Caco-2 (cell line): ENCODE measurements at places on chromosomes 2 and 18. TPM values are rescaled to one million over a fixed set of nuclear protein-coding genes. Genes with fewer than 3 reads are reported as not detected.

GRCh38 chr2:11260979-11261378 is 83.5 kb downstream of the ROCK2 start:
- no peaks in the 10 kb centered on the region for H3K27me3 ChIP-seq
- H3K27ac ChIP-seq = no peak overlapping the region
- no peaks in the 10 kb centered on the region for H3K4me1 ChIP-seq
- DNase-seq = no peak
- no peak overlapping the region for H3K4me3 ChIP-seq

ASIC4 gene
- total RNA-seq = 0.16 and 0.19 TPM in 2 replicates

DNA sequence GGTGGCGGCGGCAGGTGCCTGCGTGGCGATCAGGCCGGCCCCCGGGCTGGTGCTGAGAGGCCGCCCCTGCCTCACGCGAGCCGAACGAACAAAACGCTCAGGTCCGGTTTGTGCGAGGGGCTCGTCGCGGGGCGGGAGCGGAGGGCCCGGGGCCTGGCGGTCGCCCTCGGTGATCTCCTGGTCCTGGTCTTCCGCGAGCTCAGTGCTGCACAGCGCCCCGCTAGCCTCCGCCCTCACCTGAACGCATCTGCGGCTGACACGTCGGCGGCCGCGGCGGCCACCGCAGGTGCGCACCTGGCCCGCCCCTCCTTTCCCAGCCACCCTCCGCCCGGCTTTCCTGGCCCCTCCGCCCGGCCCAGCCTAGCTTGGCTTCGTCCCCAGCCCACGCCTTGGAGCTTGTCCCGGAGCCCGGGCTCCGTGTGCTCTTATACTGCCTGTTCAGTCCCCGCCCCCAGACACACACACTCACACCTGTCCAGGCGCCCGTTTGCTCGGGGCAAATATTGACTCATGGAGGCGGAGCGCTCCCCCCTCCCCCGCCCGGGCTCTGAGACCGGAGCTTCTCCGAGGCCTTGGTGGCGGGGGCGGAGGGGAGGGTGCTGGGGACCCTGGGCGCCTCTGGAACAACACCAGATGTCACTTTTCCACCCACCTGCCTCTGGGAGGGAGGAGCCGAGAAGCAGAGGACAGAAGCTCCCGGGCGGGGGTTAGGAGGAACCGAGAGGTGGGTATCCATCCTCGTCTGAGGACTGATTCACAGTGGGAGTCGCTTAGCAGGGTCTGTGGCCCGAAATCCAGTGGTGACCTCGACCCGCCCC is 8.6 kb upstream of the CRYBA2 start:
- H3K27me3 ChIP-seq = no peaks in the 10 kb centered on the region
- peaks cover 25% of the 10 kb centered on the region for H3K4me1 ChIP-seq
- no peaks in the 10 kb centered on the region for H3K36me3 ChIP-seq
- peak overlapping the region; percentile 67 for H3K4me3 ChIP-seq
- DNase-seq = peak; percentile 89

GCG gene
- total RNA-seq = not detected in 2 replicates

RPRM gene
- not detected in 2 replicates for total RNA-seq

DNA sequence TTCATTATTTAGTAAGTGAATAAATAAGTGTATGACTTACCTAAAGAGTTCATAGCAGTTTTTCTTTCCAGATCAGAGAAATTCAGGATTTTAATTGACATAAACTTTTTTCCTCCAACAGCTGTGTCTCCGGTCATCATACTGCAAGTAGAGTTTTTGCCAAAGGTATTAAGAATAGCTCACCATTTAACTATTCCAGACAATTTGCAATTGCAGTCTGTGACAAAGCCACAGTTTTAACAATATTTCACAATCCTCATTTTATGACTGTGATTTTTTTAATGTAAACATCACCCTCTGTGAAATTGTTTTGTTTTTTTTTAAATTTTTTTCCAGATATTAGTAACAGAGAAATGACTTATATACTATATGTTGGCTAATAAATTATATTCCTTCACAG is 199.1 kb downstream of the TRIB2 start:
- no peak overlapping the region for H3K27ac ChIP-seq
- H3K27me3 ChIP-seq = no peaks in the 10 kb centered on the region
- no peaks in the 10 kb centered on the region for H3K36me3 ChIP-seq
- peaks cover 9% of the 10 kb centered on the region for H3K4me1 ChIP-seq
- no peak for DNase-seq
- no peak overlapping the region for H3K4me3 ChIP-seq

UGT1A6 gene
- 29.2 and 33.9 TPM in 2 replicates for total RNA-seq

GRCh38 chr18:36141576-36141975 is 11.9 kb downstream of the ELP2 start:
- H3K27me3 ChIP-seq = no peaks in the 10 kb centered on the region
- no peak overlapping the region for H3K4me3 ChIP-seq
- no peak for DNase-seq
- no peak overlapping the region for H3K27ac ChIP-seq
- no peaks in the 10 kb centered on the region for H3K4me1 ChIP-seq

CREG2 gene
- total RNA-seq = 119 and 120 TPM in 2 replicates

GRCh38 chr2:160073284-160073888 is 11.0 kb upstream of the PLA2R1 start:
- H3K36me3 ChIP-seq = no peaks in the 10 kb centered on the region
- no peak overlapping the region for H3K4me3 ChIP-seq
- peaks cover 3% of the 10 kb centered on the region; the same call in 1 of the 2 replicates for H3K4me1 ChIP-seq
- DNase-seq = no peak
- no peaks in the 10 kb centered on the region for H3K27me3 ChIP-seq
- H3K27ac ChIP-seq = no peak overlapping the region

IL1B gene
- total RNA-seq = 0.18 TPM in 1 of 2 replicates, not detected in the other

DNA sequence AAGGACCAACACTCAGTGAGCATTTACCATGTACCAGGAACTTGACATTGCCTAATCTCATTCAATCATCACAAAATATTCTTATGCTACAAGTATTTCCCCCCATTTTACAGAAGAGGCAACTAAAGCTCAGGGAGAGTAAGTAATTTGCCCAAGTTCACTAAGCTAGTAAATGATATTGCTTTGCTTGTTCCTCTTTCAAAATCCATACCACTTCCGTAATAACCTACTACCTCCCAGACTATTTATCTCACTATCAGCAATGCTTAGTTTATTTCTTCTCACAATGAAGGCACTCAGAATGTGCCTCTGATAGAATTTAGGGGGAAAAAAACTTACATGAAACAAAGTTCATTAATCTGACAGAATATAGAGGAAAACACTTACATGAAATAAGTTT is 1070.9 kb upstream of the FANCL start:
- H3K27me3 ChIP-seq = no peaks in the 10 kb centered on the region; the same call in 1 of the 2 replicates
- no peak for DNase-seq
- H3K4me1 ChIP-seq = no peaks in the 10 kb centered on the region
- H3K27ac ChIP-seq = no peak overlapping the region
- no peak overlapping the region for H3K4me3 ChIP-seq

DNA sequence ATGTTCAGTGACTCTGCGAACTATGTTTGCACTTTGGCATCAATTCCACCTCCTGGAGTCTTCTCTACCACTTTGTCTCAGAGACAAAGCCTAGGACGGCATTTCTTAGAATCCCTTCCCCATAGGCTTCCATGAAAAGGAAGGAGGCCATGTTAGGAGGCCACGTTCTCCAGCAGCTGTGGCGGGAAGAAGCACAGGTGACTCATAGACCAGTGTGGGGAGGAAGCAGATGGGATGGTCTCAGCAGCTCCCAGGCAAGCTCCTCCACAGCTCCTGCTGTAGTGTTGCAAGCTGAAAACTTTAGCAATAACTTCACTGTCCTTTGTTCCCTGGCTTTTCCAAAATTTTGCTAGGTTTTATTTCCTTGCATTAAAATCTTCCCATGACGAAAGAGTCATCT is 781.3 kb upstream of the ID2 start:
- H3K4me3 ChIP-seq = no peak overlapping the region
- no peaks in the 10 kb centered on the region for H3K36me3 ChIP-seq
- no peak for DNase-seq
- H3K27me3 ChIP-seq = no peaks in the 10 kb centered on the region
- no peak overlapping the region for H3K27ac ChIP-seq

DNA sequence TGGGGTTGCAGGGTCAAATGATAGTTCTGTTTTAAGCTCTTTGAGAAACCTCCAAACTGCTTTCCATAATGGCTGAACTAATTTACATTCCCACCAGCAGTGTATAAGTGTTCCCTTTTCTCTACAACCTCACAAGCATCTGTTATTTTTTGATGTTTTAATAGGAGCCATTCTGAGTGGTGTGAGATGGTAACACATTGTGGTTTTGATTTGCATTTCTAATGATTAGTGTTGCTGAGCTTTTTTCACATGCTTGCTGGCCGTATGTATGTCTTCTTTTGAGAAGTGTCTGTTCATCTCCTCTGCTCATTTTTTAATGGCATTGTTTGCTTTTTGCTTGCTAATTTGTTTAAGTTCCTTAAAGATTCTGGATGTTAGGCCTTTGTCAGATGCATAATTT is 107.7 kb downstream of the PDE11A start:
- no peaks in the 10 kb centered on the region for H3K36me3 ChIP-seq
- H3K4me1 ChIP-seq = no peaks in the 10 kb centered on the region
- no peak for DNase-seq
- no peak overlapping the region for H3K27ac ChIP-seq

- H3K4me1 ChIP-seq = peaks cover 8% of the 10 kb centered on the region
- H3K36me3 ChIP-seq = no peaks in the 10 kb centered on the region
- H3K27me3 ChIP-seq = no peaks in the 10 kb centered on the region
- H3K27ac ChIP-seq = no peak overlapping the region
- H3K4me3 ChIP-seq = no peak overlapping the region
- no peak for DNase-seq
Observed at GRCh38 chr2:30367232-30368070, 79.6 kb upstream of the LCLAT1 start.

CCBE1 gene
- 0.09 and 0.44 TPM in 2 replicates for total RNA-seq

- H3K36me3 ChIP-seq = no peaks in the 10 kb centered on the region
- no peak overlapping the region for H3K4me3 ChIP-seq
- no peaks in the 10 kb centered on the region for H3K4me1 ChIP-seq
- no peak overlapping the region for H3K27ac ChIP-seq
- DNase-seq = no peak
Observed at GRCh38 chr18:78735131-78736014, 244.2 kb upstream of the SALL3 start.
